ENCODE measurements at places on chromosomes 1 and 21.

DNA sequence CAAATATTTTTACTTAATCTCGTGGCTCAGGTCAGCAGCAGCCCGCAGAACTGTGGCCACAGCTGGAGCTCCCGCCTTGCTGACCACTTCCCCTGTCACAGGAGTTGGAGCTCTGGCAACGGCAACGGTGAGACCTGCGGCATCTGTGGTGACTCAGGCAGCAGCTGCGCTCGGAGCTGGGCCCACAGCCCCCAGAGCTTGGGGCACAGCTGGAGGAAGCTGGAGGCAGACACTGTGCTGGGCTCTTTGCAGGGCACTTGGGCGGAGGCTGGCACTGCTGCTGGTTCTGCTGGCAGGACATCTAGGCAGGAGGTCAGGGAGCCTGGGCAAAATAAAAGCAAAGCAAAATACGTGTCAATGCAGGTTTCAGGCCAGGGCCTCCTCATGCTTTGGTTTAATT, at the start of gene LCE3A:
TSS of gene LCE3A (minus strand) at position 301 of the 400 bp plus-strand sequence. CDS start at position 301, 0 bp downstream.
- DNase-seq: no peak

DNA sequence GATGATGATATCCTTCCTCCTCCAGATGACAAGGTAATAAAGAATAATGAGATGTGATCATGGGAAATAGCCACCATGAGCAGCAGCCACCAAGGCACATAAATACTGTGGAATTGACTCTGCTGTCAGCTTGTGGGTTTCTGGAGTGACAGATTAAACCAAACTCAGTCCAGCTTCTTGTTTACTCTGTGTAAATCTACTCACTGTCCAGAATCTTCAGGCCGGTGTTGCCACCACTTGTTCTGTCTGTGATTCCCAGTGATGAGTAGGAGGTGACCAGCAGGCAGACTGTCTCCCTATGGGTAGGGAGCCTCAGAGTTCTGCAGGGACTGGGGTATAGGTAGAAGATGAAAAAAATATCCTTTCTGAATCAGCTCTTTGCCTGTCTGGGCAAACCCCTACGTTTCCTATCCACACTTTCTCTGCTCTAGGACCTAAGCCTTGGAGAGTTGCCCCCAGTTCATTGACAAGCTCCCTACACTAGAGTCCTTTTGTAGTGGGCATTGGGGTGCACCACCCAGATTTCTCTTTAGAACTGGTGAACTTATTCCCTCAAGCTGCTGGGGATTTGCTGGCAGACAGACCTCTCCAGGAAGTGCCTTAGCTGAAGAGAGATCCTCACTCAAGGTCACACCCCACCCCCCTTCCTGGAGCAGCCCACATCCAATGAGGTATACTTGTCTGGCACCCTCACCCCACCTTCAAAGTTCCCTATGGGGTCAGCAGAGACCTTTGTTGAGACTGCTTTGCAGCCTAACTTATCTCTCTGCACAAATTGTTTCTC, 47.6 kb downstream of the ATP1A1 start:
- DNase-seq: no peak

DNA sequence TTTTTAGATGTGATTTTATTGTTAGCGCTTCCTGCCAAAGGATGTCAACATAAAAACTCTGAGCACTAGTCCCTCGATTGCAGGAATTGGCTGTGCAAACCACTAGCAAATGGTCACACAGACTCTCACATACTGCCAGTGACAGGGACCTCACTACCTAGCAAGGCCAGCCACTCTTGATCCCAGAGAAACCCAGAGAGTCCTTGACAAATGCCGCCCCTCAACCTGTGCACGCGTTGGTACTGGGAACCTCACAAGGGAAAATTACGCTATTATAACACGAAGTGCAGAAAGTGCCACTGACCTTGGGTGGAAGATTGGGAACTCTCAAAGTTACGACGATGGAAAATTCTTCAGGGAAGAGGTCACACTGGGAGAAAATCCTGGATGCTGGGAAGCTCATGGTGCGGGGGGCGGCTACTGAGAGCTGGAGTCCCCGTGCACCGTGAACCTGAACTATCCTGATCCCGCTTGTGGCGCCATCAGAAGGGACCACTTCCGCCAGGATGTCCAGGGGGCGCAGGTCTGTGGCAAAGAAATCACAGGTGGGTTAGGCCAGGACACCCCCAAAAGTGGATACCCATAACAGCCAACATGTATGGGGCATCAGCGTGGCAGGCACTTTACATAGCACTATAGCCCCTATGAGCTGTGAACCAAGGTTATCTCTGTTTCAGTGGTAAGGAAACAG, 5.9 kb upstream of the KRTAP10-4 start:
- DNase-seq: no peak

GRCh38 chr1:112971006-112971405, 15.0 kb upstream of the SLC16A1 start:
- no peak for DNase-seq

GRCh38 chr1:172662464-172663109, 3.7 kb downstream of the FASLG start:
- no peak for DNase-seq

GRCh38 chr1:213905344-213905743, 82.4 kb upstream of the PROX1 start:
- no peak for DNase-seq

DNA sequence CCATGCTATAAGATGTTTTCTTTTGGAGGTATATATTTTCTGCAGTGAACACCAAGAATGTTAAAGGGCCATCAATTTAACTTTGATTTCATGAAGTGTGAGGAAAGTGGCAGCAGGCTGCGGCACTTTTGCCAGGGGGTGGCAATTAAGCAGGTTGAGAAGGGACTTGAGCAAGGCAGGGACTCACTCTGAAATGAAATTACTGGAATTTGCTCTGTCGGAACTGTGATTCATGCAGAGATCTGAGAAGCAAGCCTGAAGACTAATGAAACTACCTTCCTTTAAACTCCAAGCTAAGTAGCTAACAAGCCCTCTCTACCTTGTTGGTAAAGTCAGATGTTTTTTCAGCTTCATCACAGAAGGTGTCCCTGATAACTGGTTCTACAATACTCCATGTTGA, 441.6 kb downstream of the SIPA1L2 start:
- no peak for DNase-seq

DNA sequence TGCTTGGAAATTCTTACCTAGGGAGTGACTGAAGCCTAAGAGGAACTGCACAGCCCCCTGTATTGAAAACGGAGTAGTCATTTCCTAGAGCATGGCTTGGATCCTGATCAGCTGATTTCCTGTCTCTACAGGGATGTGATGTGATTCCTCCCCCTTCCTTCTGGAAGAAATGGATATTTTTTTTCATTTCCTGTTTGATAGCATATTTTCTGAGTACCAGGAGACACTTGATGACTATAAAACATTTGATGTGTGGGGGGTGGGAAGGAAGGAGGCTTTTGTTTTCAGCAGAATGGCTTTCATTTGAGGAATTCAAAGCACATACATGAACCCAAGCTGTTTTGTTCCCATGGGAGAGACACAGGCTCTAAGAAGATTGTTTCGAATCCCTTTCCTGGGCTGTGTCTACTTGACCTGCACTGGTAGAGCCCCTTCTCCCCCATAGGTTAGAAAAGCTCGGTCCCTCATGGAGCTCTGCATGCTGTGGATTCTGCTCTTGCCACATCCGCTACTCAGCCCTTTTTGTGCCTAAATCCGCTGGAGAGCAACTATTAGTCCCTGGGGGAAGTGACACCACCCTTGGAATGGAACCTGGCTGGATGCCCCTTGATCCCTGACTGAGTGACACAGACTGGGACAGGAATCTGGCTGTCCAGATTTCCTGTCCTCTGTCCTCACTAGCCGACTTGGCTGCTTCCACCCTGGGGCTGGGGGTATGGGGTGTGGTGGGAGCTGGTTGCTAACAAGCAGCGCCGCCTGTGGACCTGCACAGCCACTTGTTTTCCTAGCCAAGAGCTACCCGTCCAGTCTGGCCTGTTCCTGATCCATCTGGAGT, 71.8 kb upstream of the MACF1 start:
- peak; percentile 40 for DNase-seq

DNA sequence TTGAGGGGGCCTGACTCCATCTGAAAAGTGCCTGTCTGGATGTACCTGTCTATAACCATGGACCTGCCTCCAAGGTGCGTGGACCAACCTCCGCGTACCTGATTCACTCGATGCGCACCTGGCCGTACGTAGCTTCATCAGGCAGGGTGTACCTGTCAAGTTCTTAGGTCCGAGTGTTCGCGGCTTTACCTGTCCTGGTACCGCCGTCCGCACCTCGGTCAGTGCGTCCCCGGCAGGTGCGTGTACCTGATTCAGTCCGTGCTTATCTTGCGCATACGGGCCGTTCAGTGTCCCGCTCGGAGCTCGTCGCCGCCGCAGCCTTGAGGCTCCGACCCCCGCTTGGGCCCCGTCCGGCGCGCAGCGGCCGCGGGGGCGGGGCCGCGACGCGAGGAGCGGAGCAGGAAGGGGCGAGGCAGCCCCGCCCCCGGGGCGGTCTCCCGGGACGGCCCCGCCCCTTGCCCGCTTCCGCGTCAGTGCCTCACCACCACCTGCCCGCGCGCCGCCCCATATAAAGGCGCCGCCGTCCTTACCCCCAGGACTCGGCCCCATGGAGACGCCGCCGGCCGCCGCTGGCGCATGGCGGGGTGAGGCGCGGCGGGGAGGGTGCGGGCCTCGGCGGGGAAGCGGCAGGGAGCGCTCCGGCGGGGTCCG, at the start of gene ZC3H12A:
TSS of gene ZC3H12A (plus strand) at position 535 of the 651 bp plus-strand sequence. CDS start 917 bp downstream, outside the sequence.
- peak; percentile 73 for DNase-seq

GRCh38 chr1:246748867-246749266, 24.7 kb downstream of the SCCPDH start:
- no peak for DNase-seq

GRCh38 chr21:38766987-38767722, 38.6 kb upstream of the ETS2 start:
- DNase-seq: peak; percentile 21

GRCh38 chr1:163082971-163083370, 13.8 kb downstream of the RGS4 start:
- DNase-seq: no peak

- DNase-seq: no peak
These were observed 7.2 kb downstream of the ZDHHC18 start for GRCh38 chr1:26833432-26834405.

Data from NCI-H1092 treated with DMSO at 0.1 percent for 48 hours (cell line).